Activated CD4-positive, alpha-beta T cell treated with anti-CD3 and anti-CD28 coated beads, Interleukin-2, amount 10 ng/mL, durations not matched to agents 7 days and 5 days (primary cell): ENCODE measurements at places on chromosomes 12 and 14. TPM values are rescaled to one million over a fixed set of nuclear protein-coding genes. Genes with fewer than 3 reads are reported as not detected.

ANO2 gene
- total RNA-seq, result not detected

PTPN11 gene
- total RNA-seq, result 79.2 TPM

SERPINA1 gene
- total RNA-seq, result 4.4 TPM

AHSA1 gene
- 217 TPM for total RNA-seq

FGD6 gene
- 0.56 TPM for total RNA-seq

LTBP2 gene
- total RNA-seq, result 0.05 TPM

ACVR1B gene
- 5.7 TPM for total RNA-seq

ENDOU gene
- total RNA-seq, result not detected

BRAP gene
- 20.2 TPM for total RNA-seq

CAPRIN2 gene
- 15.6 TPM for total RNA-seq

AMIGO2 gene
- total RNA-seq, result 10.8 TPM

HOXC10 gene
- not detected for total RNA-seq

TOMM20L gene
- not detected for total RNA-seq

DENND5B gene
- 0.15 TPM for total RNA-seq

RPS6KL1 gene
- 4.5 TPM for total RNA-seq

ZC2HC1C gene
- total RNA-seq, result 3.1 TPM

TRPV4 gene
- 0.17 TPM for total RNA-seq

FAM90A1 gene
- 0.15 TPM for total RNA-seq

HHIPL1 gene
- total RNA-seq, result not detected

GOLGA5 gene
- total RNA-seq, result 20.4 TPM

RFX4 gene
- total RNA-seq, result not detected

ARHGAP9 gene
- 218 TPM for total RNA-seq

SMCO3 gene
- not detected for total RNA-seq

RTL1 gene
- total RNA-seq, result not detected

HRK gene
- not detected for total RNA-seq

HCAR1 gene
- 0.17 TPM for total RNA-seq

CTSG gene
- total RNA-seq, result not detected

DACT1 gene
- 1.2 TPM for total RNA-seq

TMEM229B gene
- total RNA-seq, result 24.3 TPM

TMEM119 gene
- total RNA-seq, result 1.2 TPM

CMKLR1 gene
- not detected for total RNA-seq

ALDH1L2 gene
- total RNA-seq, result 0.10 TPM

MIPOL1 gene
- not detected for total RNA-seq

SIX6 gene
- not detected for total RNA-seq
